Mucosa of descending colon (tissue), 3 donors: ENCODE measurements at places on chromosomes 1 and 21. TPM values are rescaled to one million over a fixed set of nuclear protein-coding genes. Genes with fewer than 3 reads are reported as not detected.

GRCh38 chr1:16946646-16947045 is 24.9 kb downstream of the CROCC start:
- no peak for DNase-seq

Gene CD1E
- not detected for total RNA-seq

- DNase-seq: no peak
These were observed 4.7 kb upstream of the ITGB2 start for GRCh38 chr21:44925378-44925755.

DNA sequence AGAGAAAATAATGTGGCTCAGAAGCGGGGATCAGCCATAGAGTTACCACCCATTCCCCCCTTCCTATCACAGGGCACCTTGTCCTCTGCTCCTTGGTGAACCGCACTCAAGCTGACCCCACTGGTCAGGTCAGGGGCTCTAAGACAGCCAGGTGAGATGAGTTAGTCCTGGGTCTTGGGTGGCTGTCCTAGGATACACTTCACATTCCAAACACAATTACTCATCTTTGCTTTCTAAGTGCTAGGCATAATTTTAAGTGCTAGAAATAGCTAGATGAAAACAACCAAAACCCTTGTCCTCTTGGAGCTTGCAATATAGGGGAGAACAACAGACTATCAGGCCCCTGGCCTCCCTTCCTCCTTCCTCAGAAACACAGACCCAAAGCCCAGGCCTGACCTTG is 7.8 kb upstream of the MUTYH start:
- no peak for DNase-seq

DNA sequence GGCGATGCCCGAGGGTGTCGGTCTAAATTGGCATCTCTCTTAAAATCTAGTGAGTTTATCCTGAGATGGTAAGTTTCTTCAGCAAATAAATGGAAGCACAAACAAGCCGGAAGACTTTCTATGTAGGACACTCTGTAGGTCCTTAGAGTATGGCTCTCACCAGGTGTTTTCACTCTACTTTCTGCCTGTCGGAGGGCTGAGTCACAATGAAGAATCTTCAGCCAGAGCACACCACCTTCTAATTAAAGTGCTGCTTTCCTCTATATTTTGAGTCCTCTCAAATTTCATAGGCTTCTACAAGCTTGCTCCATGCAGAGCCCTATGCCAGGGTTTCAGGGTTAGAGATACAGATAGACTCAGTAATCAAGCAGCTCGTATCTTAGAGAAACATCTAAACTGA is 27.1 kb downstream of the KCNK1 start:
- DNase-seq: no peak

GRCh38 chr1:196873385-196873784 is 14.5 kb upstream of the CFHR4 start:
- no peak for DNase-seq

Gene AMY2A
- total RNA-seq: 0.76 TPM

Gene SMIM12
- total RNA-seq: 51.8 TPM

GRCh38 chr1:81607924-81608323 is 192.8 kb upstream of the ADGRL2 start:
- no peak for DNase-seq

DNA sequence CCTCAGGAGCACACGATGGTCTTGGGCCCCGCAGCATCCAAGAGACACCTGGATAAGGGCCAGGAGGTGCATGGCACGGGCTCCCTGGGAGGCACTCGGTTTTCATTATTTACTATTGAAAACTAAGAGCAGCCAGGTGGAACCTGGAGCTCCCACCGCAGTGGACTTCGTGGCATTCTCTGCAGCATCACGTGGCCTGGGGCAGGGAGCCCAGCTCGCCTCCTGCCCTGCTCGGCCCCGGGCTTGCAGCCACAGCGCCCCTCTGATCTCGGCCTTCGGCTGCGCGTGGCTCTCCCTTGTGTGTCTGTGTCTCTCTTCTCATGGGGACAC is 121.6 kb downstream of the SIK1 start:
- peak; percentile 34 for DNase-seq

Gene DSTYK
- total RNA-seq: 5.8 TPM

Gene NPHS2
- not detected for total RNA-seq

DNA sequence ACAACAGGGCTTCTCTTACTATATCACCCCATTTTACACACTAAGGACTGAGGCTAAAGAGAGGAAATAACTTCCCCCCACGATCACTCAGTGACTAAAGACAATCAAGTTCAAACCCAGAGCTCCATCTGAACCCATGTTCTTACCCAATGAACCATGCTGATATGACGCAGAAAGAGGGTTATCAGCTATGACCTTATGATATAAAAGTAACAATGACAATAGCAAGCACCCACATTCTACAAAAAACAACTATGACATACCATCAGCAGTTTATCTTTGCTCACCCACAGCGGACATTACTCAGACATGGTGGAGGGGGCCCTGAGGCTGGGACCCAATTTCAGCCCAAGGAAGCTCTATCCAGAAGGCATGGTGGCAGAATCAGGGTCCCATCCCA is 75.7 kb downstream of the PTPN14 start:
- DNase-seq: no peak

- DNase-seq: no peak
These were observed 73.2 kb upstream of the SGIP1 start for GRCh38 chr1:66460776-66461175.

- DNase-seq: no peak
These were observed 3.3 kb upstream of the CELA2B start for GRCh38 chr1:15472587-15472986.

Gene SIK1
- total RNA-seq: 5.5 TPM

DNA sequence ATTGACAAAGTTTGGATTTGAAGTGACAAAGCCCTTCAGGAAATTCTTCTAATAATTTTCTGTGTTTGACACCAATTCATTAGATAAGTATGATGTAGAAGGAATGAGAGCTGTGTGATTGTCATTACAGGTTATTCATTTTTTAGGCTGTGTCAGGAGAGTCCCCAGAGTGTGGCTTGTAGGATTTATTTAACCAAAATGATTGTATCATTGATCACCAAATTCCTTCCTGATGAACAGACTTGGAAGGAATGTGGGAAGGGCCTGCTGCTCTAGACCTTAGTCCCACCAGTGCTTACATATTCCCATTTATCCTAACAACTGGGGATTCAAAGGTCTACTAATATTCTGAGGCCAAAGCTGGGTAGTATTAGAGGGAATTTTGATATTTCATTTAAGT is 383.3 kb upstream of the KAZN start:
- no peak for DNase-seq

GRCh38 chr1:190179817-190180216 is 297.8 kb downstream of the BRINP3 start:
- no peak for DNase-seq

- peak; percentile 60 for DNase-seq
These were observed 27.1 kb downstream of the ZBTB17 start for GRCh38 chr1:15948595-15949452.

DNA sequence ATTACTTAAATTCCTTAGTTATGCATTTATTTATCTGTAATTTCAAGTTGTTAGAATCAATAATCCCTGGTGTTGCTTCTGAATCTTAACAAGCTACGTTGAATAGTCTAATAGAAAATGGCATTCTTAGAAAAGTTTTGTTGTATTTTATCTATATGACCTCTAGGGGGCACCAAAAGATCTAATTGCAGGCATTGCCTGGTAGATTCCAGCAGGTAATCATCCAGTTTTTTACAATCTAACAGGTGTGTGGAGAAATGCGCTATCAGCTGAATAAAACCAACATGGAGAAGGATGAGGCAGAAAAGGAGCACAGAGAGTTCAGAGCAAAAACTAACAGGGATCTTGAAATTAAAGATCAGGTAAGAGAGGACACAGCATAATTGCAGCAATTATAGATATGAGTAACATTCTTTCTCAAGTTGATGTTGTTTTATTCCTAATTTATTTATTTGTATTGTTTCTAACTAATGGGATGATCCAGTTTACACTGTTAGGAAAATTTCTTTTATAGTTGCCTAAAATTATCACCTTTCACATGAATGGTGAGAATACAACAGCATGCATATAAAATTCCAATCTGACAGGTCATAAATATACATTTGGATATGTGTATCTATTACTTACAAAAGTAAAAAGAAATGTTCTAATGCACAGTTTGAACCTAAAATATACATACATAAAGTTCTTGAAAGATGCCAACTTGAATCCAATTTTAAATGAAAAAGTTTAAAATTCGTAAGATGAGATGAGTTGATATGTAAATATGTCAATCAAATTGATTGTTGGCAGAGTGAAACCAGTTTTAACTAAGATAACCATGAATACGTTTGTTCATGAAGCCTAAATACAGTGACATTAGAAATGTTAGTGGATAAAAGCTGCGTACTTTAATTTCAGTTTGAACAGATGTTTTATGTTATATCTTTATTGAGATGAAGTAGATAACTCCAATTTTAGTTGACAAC is 88.4 kb downstream of the SDCCAG8 start:
- DNase-seq: no peak

- DNase-seq: no peak
These were observed 2.5 kb downstream of the LIN9 start for GRCh38 chr1:226306425-226306824.

DNA sequence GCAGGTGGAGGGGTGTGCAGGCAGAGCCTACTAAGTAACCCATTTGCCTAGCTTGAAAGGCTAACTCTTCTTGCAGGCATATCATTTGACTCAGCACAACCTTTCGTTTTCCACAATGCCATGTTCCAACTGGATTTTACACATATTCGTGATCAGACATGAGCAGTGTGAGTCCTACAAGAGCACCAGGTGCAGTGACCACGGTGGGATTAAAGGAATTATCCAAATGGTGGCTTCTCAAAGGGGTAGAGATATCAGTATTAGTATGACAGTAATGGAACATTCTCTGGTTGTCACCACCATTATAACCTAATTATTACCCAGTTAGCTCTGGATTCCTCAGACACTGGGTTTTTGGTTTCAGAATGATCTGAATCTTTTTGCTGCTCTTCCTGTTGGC is 323.5 kb downstream of the LMO4 start:
- DNase-seq: no peak

Gene SHISAL2A
- total RNA-seq: 0.78 TPM

- DNase-seq: no peak
These were observed 689.9 kb downstream of the MATN1 start for GRCh38 chr1:30033256-30034104.

Gene BTG2
- total RNA-seq: 69.1 TPM

DNA sequence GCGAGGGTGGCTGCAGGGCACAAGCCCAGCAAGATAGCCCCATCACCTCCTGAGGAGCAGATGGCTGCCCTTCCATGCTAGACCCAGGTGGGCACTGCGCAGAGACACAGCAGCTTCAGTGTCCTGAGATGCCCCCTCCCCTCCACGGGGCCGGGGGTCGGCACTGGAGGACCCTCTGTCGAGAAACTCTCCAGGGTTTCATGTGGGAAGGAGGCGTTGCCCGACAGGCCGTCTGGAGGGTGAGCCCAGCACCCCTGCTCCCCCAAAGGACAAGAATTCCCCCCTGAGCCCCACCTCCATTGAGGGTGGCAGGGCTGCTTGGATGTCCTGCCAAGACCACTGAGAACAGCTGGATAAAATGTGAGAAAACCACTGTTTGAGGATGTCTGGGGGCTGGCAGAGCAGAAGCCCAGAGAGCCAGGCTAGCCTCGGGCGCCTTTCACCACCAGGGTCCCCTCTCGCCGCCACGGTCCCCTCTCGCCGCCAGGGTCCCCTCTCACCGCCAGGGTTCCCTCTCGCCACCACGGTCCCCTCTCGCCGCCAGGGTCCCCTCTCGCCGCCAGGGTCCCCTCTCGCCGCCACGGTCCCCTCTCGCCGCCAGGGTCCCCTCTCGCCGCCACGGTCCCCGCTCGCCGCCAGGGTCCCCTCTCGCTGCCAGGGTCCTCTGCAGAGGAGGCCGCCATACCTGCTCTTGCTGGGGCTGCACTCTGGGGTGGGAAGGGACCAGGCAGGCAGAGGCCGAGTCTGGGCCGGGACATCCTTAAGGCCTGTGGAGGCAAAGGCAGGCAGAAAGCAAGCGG is 44.2 kb downstream of the SLC19A1 start:
- DNase-seq: no peak

DNA sequence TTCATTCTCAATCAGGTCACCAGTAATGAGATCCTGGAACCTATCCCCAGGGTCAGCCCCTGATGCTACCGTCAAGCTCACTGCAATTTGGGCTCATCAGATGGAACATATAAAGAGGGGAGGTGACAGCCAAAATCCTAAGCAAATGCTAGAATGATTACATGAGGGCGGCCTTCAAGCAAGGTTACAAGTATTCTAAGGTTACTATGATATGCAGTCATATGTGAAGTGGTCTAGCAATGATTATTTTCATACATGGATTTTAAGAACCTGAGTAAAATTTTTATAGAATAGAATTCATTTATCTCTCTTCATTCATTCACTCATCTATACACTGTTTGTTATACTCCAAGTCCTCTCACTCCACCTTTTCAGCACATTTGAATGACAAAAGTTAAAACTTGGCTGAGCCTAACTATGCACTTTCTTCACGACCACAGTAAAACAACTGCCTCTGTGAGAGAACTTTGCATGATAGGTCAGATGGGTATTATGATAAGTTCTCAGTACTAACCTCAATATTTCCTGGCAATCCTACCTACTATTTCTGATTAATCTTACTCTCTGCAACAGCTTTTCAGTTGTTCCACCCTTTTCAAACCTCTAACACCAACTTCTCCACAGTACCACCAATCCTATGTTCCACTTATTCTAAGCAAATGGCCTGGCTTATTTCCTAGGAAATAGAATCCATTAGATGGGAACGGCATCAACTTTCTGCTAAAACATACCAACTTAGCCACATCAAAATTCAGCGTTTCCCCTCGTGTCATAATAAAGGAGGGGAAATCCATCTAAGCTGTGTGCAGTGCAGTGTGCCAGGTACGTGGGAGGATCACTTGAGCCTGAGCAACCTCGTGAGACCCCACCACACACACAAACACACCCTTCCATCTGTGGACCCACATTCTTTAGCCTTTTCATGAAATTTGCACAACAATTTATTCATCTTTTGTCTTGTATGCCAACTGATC is 32.0 kb downstream of the LHX9 start:
- no peak for DNase-seq

Gene AMPD1
- 0.63 TPM for total RNA-seq

GRCh38 chr21:42525029-42525581 is 11.5 kb downstream of the SLC37A1 start:
- DNase-seq: peak; percentile 63

DNA sequence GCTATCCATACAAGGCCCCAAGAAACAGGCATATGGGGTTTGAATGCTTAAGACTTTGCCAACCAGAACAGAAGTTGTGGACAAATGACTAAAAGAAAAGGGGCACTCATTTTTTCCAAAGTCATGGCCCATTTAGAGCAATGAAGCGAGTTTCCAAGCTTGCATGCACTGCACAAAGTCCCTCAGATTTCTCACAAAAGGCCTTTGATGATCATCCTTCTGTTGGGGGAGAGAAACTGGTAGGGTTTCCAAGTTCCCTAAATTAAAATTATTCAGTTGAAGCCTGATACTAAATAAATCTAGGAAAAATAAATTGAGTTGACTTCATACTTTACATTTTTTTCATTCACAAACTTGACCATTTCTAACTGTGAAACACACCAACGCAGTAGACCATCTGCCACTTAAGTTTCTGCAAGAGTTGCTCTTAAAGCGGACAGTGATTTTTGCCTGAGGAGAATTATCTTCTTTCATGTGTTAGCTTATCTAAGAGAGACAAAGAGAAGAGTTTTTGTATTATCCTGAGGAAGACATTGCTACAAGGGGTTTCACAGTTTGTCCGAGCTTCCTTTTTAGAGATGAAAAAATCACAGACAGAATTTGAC is 139.2 kb downstream of the SEC16B start:
- DNase-seq: no peak

GRCh38 chr1:16009030-16009460 is 5.0 kb downstream of the SRARP start:
- DNase-seq: peak; percentile 82

- no peak for DNase-seq
These were observed 30.7 kb downstream of the HSPG2 start for GRCh38 chr1:21906173-21907078.
